ENCODE measurements at places on chromosomes 12 and 14. TPM values are rescaled to one million over a fixed set of nuclear protein-coding genes. Genes with fewer than 3 reads are reported as not detected.

DNA sequence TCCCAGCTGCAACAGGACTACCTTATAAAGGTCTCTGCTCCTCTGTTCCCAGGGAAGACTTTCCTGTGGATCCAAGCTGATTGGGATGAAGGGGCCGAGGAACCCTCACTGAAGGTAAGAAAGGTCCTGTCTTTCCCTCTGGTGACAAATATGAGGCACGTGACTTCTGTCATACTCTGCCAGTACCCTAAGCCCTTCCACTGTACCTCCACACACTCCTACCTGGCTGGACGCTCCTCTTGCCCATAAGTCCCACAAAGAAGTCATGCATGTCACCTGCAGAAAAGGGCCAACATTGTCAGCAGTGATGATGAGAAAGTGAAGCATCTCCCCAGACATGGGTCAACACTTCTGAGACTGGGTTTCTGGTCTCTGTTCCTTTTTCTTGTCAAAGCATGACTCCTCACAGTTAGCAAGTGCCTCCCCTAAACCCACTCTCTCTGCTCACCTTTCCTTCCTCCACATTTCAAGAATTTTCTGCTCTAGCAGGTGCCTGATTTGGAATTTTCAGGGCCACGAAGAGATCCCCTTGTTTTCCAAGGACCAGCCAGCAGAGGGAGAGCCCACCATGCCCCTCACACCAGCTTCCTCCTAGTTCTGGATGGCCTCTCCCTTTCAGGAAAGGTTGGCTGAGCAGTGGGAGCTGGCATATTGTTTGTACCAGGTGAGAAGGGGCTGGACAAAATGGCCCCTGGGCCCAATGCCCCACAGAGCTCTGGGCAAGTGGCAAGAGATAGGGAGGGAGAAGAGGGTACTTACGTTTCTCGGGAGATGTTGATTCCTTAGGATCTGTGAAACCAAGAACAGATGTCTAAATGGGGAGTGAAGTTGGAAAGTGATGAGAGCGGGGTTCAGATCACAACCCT lies 3.5 kb downstream of the TAC3 start:
- DNase-seq, result no peak

- DNase-seq, result no peak
Observed at GRCh38 chr12:32756476-32757066, 874 bp upstream of the YARS2 start.

Gene USP44
- polyA plus RNA-seq, result 2.3 TPM

DNA sequence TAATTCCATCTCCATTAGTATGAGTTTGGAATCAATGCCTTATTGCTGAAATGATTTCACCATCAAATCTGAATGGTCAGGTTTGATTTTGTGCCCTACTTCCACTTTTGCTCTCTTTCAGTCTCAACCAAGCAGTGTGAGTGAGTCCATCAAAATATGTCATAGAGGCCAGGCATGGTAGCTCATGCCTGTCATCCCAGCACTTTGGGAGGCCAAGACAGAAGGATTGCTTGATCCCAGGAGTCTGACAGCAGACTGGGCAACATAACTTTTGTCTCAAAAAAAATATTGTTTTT lies 22.0 kb upstream of the HSP90B1 start:
- no peak for DNase-seq

Gene CARMIL3
- 0.07 TPM for polyA plus RNA-seq

Measured in K562 (cell line).